ENCODE measurements at places on chromosomes 11 and 22.

DNA sequence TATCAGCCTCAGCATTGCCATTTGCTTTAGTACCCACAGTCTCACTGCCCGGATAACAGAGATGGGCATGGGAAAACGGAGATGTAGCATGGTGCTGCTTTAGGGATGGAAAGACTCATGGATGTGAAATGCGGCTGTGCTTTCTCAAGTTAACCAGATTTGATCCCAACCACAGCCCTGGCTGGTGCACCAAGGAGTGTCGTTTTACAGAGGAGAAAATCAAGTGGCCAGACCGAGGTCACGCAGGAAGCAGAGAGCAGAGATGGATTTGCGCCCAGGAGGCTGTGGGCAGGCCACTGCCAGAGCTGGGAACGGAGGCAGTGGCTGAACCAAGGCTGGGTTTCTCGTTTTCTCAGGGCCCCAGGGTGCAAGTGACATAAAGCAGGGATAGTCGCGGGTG is 9.0 kb downstream of the MB start:
- DNase-seq, result no peak

DNA sequence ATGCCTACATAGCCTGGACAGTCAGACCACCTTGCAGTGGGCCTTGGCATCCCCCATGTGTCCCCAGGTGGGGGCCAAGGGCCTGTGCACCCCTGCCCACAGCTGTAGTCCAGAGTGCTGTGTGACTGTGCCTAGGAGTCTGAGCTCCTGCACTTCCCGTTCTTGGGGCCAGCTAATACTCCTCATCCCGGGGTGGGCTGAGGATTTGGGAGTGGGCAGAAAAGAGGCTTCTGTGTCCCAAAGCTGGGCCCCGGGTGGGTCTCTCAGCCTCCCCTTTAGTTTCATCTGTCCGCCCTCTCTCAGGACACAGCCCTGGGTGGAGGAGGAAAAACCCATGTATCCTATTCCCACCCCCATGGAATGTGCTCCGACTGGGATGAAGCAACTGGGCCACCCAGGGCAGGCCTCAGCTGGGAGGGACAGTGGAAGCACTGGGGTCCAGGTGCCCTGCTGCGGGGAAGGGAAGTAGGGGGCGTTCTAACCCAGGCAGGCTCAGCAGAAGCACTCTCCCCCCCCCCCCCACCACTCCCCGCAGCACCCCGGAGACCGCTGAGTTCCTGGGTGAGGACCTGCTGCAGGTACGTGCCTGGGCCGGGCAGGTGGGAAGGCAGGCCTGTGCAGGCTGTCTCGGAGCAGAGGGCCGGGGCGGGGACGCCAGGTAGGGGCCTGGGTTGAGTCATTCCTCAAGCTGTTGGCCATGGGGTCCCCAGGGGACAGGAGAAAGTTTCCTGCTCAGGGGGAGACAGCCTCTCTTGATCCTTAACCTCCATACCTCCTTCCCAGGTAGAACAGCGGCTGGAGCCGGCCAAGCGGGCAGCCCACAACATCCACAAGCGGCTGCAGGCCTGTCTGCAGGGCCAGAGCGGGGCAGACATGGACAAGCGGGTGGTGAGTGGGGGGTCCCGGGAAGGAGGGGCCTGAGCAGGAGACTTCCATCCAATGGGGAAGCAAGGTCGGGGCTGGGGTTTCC is 1.4 kb downstream of the SH3BP1 start:
- DNase-seq, result peak; percentile 72

- DNase-seq, result no peak
Measured at GRCh38 chr11:130477586-130478203, 29.2 kb downstream of the ADAMTS15 start.

- DNase-seq, result no peak
Measured at GRCh38 chr22:16654882-16655281, 62.3 kb upstream of the CCT8L2 start.

Data from CD4-positive, alpha-beta T cell treated with Interleukin-17A for 4 hours (primary cell).